HFFc6 (cell line): ENCODE measurements at places on chromosomes 5 and 9.
A peak's percentile ranks its signal among the peaks of the same experiment; 100 is the strongest.

DNA sequence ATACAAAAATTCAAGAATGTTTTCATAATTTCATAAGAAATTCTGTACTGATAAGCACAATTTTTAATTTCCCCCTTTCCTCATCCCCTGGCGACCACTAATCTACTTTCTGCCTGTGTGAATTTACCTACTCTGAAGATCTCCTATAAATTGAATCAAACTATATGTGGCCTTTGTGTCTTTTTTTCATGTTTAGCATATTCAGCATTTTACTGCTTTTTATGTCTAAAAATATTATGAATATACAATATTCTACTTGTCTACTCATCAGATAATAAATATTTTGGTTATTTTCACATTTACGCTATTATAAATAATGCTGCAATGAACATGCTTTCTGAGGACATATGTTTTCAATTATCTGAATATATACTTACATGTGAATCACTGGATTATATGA, 144.8 kb downstream of the CYLC2 start:
- DNase-seq: no peak

DNA sequence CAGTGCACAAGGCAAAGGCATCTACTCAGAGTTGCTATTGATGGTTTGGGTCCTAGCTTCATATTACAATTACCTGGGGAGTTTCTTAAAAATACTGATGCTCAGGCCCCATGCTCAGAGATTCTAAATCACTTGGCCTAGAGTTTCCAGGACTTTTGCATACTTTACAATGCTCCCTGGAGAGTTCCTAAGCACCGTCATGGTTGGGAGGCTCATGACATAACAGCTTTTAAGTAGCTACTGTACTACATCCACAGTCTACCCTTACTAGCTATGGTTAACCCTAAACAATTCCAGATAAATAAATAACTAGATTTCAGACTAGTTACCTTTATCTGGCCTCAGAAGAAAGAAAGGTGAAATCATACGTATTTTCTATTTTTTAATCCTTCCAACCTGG, 414.4 kb downstream of the PDE4D start:
- DNase-seq: no peak

GRCh38 chr5:8538821-8539220, 669.9 kb downstream of the MTRR start:
- DNase-seq: no peak

DNA sequence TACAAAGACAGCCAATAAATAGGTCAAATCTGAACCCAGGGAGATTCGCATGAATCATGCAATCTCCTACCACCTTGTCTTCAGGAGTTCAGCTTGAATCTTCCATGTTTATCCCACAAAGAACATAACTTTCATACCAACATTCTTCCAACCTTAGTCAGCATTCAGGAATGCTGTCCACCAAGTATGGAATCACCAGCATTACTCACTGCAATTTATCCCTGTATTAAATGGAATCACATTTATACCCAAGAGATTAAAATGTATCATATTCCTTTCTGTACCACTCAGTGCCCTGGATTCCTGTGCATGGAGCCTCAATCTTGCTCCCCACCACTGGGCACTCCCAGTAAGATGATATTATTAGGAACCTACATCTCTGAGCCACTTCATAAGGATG, 162.6 kb downstream of the GLIS3 start:
- DNase-seq: peak; percentile 95

- no peak for DNase-seq
Measured at GRCh38 chr9:31251386-31251785, 1133.1 kb upstream of the ACO1 start.

- peak; percentile 30 for DNase-seq
Measured at GRCh38 chr5:119400245-119400644, 44.4 kb downstream of the TNFAIP8 start.

DNA sequence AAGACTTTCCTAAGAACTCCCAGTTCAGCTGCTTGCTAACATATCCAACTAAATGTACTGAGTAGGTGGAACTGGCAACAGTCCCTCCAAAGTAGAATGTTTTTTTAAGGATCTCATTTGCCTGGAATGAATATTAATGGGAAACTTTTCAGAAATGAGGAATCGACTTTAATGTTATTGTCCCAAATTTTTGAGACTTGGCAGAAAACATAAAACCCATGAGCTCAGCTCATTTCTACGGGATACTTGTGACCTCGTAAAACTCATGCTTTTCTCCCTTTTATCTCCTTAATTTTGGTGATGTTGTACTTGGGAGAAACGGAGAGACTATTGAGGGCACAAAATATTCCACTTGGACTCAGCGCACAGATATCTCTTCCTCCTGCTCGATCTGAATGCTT, 296.8 kb downstream of the EBF1 start:
- no peak for DNase-seq

GRCh38 chr5:120545951-120546350, 81.9 kb downstream of the PRR16 start:
- no peak for DNase-seq

- DNase-seq: peak; percentile 95
Measured at GRCh38 chr9:22052376-22052945, 43.4 kb upstream of the CDKN2B start.

- no peak for DNase-seq
Measured at GRCh38 chr9:109355564-109356297, 34.9 kb upstream of the EPB41L4B start.

GRCh38 chr9:108743416-108743815, 112.4 kb downstream of the ACTL7B start:
- DNase-seq: no peak

GRCh38 chr5:143573568-143574170, 170.2 kb upstream of the NR3C1 start:
- no peak for DNase-seq

DNA sequence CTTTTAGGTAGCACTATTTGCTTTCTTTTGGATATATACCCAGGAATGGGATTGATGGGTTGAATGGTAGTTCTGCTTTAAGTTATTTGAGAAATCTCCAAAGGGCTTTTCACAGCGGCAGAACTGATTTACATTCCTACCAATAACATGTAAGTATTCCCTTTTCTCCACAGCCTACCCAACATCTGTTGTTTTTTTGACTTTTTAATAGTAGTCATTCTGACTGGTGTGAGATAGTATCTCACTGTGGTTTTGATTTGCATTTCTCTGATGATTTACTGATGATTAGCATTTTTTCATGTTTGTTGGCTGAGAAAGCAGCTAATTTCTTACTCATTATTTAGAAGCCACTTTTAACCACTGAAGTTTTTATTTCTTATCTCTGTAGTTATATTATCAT, 221.1 kb upstream of the ACTBL2 start:
- no peak for DNase-seq

GRCh38 chr9:37996819-37997217, 72.2 kb downstream of the SHB start:
- DNase-seq: no peak

GRCh38 chr5:108212775-108213346, 169.0 kb downstream of the FBXL17 start:
- DNase-seq: no peak

- no peak for DNase-seq
Measured at GRCh38 chr5:108266242-108266641, 115.7 kb downstream of the FBXL17 start.

- no peak for DNase-seq
Measured at GRCh38 chr5:126469536-126470316, 46.5 kb downstream of the GRAMD2B start.

DNA sequence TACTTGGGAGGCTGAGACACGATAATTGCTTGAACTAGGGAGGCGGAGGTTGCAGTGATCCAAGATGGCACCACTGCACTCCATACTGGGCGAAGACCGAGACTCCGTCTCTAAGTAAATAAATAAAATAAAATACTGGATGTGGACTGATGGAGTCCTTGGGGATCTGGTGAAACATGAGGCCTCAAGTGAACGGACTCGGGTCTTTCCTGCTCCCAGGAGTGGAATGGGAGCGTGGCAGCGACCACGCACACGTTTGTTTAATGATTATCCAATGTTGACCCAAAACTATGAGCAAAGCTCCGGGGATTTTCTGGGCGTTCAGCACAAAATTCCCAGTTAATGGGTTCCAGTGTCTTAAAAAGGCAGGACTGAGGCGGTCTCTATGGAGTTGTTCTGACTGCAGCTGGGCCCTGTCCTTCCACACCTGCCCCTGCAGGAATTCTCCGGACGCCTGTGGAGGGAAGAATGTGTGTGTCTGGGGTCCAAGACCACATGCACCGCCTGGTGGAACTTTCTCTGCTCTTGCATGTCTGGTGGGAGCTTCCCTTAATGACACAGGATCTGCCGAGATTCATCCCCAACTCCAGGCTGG, 26.6 kb downstream of the NEK6 start:
- DNase-seq: no peak

GRCh38 chr9:126448865-126449577, 122.4 kb downstream of the MVB12B start:
- no peak for DNase-seq

DNA sequence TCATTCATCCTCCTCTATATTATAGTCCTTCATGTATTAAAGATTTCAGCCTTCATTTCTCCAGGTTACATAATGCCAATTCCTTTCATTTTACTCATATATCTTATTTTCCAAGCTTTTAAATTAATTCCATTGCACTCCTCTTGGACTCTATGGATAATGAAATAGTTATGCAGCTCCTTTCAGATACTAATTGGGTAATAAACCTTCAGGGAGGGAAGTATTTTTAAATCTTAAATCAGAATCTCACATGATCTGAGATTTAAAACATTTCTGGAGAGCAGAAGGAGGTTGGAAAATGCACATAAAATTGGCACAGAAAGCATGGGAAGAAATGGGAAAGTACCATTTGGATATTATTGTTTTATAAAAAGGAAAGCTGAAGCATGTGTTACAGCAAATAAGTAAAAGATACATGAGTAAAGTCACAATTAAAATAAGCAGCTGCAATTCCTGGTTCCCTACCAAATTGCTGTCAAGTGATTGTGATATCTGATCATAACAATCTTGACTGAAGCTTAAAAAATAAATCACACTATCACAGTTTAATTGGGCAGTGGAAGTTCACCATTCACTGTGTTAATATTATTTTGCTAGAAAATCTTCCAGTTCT, 257.9 kb upstream of the NREP start:
- no peak for DNase-seq

DNA sequence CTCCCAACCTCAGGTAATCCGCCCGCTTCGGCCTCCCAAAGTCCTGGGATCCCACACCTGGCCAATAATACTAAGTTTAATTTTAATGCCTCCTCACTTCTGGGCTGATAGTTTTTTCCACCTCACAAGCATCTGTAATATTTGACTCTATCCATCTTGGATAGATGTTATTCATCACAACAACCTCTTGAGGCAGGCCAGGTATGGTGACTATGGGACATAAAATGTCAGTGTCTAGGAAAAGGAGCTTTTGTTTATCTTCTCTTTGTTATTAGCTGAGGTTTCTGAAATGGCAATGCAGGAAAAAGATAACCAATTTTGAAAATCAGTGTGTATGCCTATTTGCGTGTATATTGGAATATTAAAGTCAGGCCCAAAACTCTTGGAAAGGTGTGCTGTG, 1.2 kb upstream of the CCDC69 start:
- no peak for DNase-seq

- no peak for DNase-seq
Measured at GRCh38 chr9:81829195-81829882, 98.9 kb upstream of the SPATA31D4 start.

GRCh38 chr5:5139777-5140478, at the start of gene ADAMTS16:
Gene ADAMTS16, plus strand, starts transcription at chr5:5140330. Its CDS starts 138 bp downstream, at chr5:5140468.
- no peak for DNase-seq
